ENCODE measurements at places on chromosomes 2 and 18.

DNA sequence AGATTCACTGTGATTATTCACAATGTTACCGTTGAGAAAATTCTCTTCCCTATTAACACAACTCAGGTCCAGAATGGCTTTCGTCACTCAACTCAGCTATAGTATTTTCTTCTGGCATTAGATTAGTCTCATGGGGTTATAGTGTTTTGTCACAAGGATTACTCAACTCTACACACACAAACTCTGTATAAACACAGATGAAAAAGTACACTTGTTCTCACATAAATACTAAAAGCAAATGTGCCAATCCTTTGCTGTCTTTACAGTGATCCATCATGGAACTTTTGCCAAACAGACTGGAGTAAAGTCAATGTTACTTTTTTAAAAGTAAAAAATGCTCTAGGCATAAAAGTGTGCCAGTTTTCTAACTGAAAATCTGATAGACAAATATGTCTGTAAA, 267.6 kb downstream of the RBM43 start:
- no peak for DNase-seq

DNA sequence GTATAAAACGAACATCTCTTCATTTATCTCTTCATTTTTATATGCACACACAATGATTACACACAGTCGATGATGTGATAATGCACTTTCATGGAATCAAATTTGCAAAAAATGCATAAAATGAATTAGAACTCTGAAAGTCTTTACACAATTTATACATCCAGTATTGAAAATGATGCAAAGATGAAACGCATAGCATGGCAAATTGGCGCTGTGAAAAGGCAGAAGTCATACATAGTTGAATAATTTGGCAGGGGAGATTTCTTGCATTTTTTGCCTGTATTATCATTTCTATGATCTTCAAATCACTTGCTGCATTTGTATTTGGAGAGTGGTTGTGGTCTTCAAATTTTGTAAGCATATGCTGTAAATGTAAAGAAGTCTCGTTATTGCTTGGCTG, 150.7 kb upstream of the LGALSL start:
- DNase-seq = no peak

- DNase-seq = no peak
These were observed 29.4 kb upstream of the ASNSD1 start for GRCh38 chr2:189631849-189632248.

- peak; percentile 38 for DNase-seq
These were observed 206.9 kb downstream of the ARL4C start for GRCh38 chr2:234289834-234290590.

GRCh38 chr2:26313446-26313845, 32.5 kb upstream of the SELENOI start:
- no peak for DNase-seq

DNA sequence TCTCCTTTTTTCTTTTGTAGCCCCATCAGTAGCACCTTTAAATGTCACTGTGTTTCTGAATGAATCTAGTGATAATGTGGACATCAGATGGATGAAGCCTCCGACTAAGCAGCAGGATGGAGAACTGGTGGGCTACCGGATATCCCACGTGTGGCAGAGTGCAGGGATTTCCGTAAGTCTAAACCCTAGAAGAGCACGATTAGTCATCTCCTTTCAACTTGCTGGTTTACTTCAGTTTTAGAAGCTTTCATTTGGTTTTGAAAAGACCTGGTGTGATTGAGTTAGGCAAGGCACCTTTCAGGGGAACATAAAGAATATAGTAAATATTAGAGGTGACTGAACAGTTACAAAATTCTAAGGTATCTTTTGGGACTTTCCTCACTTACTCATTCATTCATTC, 72.2 kb upstream of the TMEM87B start:
- DNase-seq = peak; percentile 21

DNA sequence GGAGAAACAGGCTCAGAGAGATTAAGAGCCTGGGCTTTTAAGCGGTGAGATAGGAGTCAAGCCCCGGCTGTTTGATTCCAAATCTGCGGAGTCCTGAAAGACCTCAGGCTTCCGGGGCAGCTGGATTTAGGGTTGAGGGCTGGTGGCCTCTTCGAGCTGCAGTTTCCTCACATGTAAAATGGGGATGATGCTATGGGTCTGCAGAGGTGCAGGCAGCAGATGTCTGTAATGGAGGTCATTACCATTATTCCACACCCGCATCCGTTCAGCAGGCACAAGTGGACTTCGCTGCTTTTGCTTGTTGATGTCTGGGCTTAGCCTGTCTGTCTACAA, 175.6 kb upstream of the HS6ST1 start:
- no peak for DNase-seq

GRCh38 chr2:23106242-23106785, 278.7 kb upstream of the KLHL29 start:
- DNase-seq = no peak

DNA sequence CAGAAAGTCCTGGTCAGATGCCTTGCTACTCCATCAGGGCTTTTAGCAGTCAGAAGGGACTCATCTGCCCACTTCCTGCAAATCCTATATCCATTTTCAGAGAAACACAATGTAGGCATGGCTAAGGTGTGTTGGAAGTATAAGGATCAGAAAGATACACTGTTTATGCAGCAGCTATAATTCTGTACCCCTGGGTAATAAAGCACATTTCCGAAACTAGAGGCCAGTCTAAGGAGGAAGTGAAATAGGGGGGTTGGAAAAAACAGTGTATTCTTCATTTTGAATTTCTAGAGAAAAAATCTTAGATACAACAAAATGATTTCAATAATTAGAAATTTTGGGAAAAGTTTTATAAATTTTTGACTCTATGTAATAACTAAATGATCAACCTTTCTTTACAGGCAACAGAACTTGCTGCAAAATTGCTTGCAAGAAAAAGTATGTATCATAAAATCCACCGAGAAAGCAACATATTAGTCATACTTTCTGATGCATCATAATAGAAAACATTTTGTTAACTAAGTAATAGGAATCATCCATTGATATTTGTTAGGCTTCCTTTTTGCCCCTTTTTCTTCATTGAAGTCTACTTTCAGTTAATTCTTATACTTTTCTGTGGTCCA, 47.4 kb downstream of the FSIP2 start:
- no peak for DNase-seq

DNA sequence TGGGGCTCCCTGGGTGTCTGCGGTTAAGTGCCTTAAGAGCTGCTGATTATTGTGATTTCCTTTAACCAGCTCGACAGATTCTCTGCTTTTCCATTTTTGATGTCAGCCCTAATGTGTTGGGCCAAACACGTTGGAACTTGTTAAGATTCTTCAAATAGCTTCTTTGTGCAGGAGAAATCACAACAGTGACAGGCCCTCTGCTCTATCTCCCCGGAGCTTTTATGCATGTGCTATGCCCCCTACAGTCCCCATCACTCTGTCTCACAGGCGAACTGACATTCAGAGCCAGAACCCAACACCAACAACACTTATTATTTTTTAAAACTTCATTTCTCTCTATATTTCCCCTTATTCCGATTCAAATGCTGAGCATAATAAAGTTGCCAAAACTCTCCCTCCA, 371.7 kb upstream of the CELF4 start:
- no peak for DNase-seq

DNA sequence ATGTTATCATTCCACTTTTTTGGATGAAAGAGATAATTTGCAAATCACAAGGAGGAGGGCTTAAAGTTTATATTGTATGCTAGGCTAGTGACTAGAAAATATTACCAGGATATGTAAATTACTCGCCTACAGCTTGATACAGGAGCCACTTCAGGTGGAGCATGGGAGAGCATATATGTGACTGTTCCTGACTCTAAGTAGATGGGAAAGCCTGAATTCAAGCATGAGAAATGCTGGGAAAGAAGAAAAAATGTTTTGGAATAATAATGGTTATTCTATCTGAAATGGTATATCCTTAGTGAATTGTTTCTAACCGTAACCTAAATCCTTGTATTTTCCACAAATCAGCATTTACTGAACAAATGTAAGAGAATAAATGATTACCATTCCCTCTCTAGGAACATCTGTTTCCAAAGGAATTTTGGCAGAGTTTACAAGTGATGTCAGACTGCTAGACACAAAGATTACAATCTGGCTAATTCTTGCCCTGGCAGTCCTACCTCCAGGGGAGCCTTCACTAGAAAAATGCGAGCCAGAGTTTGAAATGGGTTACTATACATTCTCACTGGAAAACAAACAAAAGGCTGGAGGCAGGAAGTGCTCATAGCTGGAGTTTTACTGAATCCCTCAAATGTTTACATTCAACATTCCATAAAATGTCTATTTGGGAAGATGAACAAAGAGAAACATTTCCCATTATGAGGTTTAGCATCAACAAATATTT, 129.4 kb upstream of the MAPRE2 start:
- DNase-seq = no peak

GRCh38 chr18:67517444-67517765, 885 bp upstream of the DSEL start:
- DNase-seq = no peak

- DNase-seq = no peak
These were observed 32.3 kb upstream of the VWC2L start for GRCh38 chr2:214378455-214379103.

All from stimulated activated CD8-positive, alpha-beta memory T cell treated with anti-CD3 and anti-CD28 coated beads, Interleukin-15, amount 100 ng/mL, for 48 hours (primary cell).